ENCODE measurements at places on chromosomes 6 and 20.

- DNase-seq = peak; percentile 11
Measured at GRCh38 chr20:9817654-9818053, 21.2 kb downstream of the PAK5 start.

- no peak for DNase-seq
Measured at GRCh38 chr6:50141100-50141499, 91.4 kb upstream of the DEFB112 start.

DNA sequence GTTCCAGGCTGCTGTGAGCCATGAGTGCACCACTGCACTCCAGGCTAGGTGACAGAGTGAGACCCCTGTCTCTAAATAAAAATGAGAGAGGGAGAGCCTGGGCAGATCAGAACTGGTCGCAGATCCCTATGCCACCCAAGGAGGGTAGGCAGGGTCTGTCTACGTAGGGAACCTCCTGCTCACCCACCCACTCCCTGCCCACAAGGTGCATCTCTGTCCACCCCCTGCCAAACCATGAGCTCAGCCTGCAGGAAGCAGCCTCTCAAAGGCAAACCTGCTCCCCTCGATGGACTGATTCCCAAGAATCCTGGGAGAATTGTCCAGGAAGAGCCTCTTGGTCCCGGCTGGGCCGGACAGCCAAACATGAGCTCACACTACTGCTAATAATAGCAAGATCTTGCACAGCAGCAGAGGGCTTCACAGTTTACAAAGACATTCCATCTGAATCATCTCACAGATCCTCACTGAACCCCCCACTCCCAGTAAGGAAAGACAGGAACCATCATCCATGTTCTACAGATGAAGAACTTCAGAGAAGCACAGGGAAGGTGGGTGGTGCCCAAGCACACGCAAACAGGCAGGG is 27.8 kb upstream of the TLDC2 start:
- no peak for DNase-seq

GRCh38 chr6:14999106-14999505 is 246.8 kb upstream of the JARID2 start:
- no peak for DNase-seq

DNA sequence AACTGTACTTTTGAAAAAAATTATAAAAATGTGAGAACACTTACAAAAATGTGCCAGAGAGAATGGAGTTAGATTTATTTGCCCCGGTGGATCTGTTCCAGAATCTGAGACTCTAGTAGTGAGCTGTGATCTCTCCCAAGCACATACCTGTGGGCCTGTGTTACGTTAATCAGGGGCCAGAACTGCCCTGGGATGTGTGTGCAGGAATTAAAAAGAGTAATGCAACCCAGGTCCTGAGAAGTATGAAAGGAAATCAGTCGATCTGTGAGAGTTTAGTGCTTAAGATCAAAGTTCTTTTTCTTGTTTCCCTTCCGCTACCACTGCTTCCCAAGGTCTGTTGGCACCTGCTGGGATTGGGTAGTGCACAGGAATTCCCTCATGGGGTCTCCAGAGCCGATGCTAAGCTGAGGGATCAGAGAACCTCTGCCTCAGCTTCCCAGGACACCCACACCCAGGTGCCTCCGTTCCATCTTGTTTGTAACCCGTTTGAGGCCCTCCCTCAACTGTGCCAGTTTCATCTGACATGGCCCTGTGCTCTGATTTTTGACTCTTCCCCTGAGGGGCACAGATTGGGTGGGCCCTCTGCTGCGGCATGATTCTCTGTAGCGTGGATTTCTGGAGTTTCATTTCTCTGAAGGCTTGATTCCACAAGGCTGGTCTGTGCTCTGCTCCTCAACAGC is 87.7 kb downstream of the RREB1 start:
- no peak for DNase-seq

GRCh38 chr20:46423342-46423741 is 16.9 kb upstream of the ELMO2 start:
- DNase-seq = no peak

- DNase-seq = no peak
Measured at GRCh38 chr6:43791745-43792422, 21.9 kb downstream of the VEGFA start.

DNA sequence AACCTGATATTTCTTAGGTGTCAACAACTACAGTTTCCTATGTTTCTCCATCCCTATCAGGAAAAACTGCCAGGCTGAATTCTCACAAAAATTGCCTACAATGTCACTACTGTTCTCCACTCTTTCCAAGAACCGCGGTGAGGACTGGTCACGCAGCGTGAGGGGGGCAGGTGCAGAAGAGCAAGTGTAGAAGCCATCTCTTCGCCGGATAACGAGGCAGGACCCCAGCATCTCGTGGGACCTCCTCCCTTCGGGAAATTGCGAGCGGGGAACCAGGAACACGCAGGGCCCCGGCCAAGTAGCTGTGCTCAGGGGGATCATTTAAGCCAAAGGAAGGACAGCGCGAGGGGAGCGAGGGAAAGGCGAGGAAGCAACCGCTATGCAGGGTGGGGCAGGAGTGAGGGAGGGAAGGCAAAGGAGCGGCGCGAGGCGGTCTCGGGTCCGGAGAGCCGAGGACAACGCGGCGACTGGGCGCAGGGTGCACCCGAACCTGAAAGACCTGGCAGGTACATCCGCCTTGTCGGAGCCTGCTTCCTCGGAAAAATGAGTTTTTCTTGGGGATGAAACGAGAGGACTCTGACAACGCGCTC is 559 bp downstream of the APMAP start:
- peak; percentile 27 for DNase-seq

- DNase-seq = no peak
Measured at GRCh38 chr6:142838821-142839685, 105.9 kb downstream of the HIVEP2 start.

- DNase-seq = no peak
Measured at GRCh38 chr6:30837432-30837831, 46.9 kb upstream of the DDR1 start.

DNA sequence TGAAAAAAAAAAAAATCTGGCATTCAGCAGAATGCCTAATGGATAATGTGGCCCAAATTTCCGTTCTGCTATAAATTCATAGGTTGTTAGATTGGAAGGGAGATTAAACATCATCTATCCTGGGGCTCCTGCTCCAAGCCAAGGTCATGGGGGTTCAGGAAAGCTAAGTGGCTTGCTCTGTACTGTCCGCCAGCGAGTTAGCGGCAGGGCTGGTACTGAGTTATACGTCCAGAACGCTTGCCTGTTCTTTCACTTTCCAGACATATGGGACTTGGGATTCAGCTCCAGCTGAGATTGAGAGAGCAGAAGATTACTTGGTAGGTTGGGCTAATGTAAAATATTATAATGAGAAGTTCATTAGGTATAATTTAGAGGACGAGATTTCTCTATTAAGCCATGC is 858 bp downstream of the RWDD1 start:
- DNase-seq = peak; percentile 32

GRCh38 chr6:137759624-137760023 is 107.4 kb upstream of the TNFAIP3 start:
- DNase-seq = no peak

DNA sequence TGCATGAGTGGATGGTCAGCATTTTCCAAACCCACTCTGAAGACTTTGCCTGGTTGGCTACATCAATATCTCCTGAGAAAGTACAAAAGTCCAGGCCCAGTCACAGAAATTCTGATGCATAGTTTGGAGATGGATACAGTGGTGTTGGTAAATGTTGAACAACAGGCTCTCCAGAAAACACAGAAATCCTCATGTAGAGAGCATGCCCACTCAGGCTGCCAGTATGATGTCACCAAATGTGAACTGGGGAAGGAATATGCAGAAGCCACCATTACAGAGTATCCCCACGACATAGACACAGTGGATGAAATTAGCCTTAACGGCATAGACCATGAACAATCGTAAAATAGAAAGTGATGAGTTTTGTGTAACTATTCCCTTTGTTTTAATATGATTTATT is 97.1 kb upstream of the NXT1 start:
- no peak for DNase-seq

DNA sequence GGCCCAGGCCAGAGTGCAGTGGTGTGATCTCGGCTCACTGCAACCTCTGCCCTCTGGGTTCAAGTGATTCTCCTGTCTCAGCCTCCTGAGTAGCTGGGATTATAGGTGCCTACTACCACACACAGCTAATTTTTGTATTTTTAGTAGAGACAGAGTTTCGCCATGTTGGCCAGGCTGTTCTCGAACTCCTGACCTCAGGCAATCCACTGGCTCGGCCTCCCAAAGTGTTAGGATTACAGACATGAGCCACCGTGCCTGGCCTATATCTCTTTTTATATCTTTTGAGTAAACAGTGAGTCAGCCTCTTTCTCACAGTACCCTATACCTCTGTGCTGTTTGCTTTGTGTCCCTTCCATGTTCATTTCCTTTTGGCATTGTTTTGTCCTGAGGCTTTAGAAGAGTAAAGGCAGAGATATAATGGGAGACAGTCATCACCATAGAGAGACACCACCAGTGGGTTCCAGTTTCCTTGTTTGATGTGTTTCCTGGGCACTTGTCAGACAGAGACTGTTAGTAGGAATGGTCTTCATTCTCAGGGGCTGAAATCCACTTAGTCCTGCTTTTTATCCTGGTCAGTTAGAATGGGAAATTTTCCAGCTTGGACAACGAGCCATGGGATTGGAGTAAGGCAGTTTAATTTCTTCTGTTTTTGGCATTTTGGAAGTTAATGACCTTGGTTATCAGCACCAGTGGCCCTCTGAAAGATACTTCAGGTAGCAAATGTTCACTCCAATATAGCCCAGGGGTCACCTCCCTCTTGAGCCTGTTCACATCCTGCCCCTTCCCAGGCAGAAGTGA is 32.2 kb upstream of the ASXL1 start:
- peak; percentile 74 for DNase-seq

GRCh38 chr6:87832025-87832825 is 130.2 kb upstream of the AKIRIN2 start:
- DNase-seq = no peak

- DNase-seq = no peak
Measured at GRCh38 chr6:145015739-145016558, 719.4 kb downstream of the EPM2A start.

DNA sequence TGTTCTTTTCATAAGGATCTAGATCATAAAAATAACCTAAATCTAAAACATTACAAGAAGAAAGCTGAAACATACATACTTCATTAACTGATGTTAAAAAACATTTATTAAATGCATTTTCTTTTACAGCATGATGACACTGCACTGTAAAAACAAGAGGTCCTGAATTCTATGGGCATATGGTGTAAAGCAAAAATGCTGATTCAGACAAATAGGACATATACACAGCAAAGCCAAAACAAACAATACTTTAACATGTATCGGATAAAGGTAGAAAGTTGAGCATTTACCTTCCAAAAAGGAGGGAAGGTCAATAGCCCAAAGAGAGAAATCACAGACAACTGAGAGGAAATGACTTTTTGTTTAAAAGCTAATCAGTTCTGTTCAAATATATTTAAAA is 221.5 kb downstream of the RNGTT start:
- no peak for DNase-seq

DNA sequence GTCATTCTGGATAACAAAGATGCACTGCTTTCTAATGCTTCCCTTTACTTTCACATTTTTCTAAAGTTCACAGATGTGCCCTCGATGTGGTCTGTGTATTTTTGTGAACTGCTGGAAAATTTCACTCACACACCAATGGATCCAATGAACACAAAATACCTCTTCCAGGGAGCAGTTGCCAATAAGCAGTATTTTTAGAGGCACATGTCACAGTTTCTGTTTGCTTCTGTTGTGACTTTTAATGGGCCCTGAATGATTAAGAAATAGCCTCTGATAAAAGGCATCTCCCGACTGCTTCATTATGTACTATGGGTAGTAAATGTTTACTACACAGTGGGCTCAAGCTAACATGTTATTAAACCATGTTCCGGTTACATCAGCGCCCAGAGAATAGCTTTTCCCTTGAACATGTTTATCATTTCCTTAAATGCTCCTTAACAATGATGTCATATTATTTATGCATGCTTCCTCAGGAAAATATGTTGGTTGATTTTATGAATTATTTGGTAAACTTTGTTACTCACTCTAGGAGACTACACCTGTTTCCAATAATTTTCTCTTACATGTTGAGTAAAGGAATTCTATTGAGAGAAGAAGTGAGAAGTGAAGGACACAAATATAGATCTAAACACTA is 188.0 kb downstream of the KCNQ5 start:
- no peak for DNase-seq

GRCh38 chr6:23890543-23891227 is 235.3 kb upstream of the NRSN1 start:
- DNase-seq = peak; percentile 2

DNA sequence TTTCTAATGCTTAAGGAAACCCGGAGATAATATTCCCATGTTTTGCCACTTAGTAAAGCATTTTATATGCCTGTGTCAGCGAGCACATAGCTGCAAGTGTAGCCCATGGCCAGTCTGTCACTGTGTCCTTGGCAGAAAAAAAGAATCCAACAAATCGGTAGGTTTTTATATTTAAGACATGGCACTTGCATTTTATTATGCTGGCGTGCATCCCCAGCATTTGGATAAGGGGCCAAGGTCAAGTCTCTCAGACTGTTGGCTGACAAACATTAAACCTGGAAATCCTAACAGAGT is 1.2 kb upstream of the ZNF184 start:
- no peak for DNase-seq

DNA sequence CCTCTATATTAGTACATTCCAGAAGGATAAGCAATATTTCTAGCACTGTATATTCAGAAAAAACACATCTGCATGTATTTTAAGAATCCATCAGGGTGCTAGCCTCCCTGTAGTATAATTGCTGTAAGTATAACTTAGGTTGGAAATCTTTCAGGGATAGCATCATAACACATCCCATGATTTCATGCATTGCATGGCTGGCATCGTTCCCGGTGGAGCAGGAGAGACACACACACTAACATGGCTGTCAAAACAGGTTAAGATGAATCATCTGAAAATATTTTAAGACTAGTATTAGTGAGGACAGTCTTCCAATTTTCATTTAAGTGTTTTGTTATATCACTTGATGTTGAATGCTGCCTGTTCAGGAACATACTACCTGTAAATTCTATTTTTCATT is 32.1 kb upstream of the CENPW start:
- no peak for DNase-seq

GRCh38 chr6:68043122-68043398 is 592.0 kb upstream of the ADGRB3 start:
- no peak for DNase-seq

DNA sequence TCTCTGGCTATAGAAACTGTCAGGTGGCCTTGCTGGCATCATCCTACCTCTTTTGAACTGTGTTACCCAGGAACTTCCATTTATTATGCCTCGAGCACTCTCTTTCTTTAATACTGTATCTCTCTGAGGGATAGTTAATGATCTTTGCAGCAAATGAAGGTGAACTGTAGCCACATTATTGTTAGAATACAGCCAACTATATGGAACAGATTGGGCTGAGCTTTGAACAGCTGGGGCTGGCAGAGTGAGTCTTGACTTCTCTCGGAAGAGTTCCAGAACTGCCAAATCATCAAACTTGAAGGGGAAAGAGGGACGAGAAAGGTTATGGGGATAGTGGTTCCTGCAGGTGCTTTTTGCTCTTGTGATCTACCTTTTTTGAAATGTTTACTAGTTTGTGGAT is 237.7 kb downstream of the PRL start:
- DNase-seq = no peak

- no peak for DNase-seq
Measured at GRCh38 chr6:12165722-12166280, 124.4 kb upstream of the EDN1 start.

GRCh38 chr20:40965671-40966070 is 63.0 kb upstream of the TOP1 start:
- no peak for DNase-seq

- no peak for DNase-seq
Measured at GRCh38 chr6:150312395-150312794, 56.4 kb upstream of the IYD start.

Measured in body of pancreas (tissue), 4 donors.